GM04503 (cell line): ENCODE measurements at places on chromosomes 16 and 17.

- DNase-seq, result no peak
Measured at GRCh38 chr16:84790301-84790700, 29.5 kb upstream of the CRISPLD2 start.

- DNase-seq, result no peak
Measured at GRCh38 chr16:8846401-8846932, 22.3 kb downstream of the CARHSP1 start.

DNA sequence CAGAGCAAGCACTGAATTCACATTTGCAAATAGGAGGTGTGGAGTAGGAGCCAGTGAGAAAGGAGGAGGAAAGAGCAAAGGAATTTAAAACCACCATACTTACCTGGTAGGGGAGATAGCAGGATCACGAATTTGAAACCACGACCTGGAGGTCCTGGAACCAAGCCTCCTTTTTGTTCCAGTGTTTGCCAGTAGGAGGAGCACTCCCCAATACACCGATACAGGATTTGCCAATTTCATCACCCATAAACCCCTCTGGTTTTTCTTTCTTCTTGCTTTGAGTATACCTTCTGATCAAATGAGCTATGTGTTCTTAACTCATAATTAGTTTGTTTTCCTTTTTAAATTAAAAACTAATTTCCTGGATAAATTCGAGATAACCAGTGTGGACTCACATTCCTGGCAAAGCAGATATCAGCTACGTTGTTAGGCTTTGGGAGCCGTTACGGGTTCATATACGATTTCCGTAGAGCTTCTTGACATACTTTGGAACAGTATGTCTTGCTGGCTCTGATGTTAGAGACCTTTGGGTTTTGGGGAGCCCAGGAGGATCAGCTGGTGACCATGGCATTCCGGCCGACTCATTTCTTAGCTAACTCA, 22.7 kb downstream of the BCO1 start:
- no peak for DNase-seq

DNA sequence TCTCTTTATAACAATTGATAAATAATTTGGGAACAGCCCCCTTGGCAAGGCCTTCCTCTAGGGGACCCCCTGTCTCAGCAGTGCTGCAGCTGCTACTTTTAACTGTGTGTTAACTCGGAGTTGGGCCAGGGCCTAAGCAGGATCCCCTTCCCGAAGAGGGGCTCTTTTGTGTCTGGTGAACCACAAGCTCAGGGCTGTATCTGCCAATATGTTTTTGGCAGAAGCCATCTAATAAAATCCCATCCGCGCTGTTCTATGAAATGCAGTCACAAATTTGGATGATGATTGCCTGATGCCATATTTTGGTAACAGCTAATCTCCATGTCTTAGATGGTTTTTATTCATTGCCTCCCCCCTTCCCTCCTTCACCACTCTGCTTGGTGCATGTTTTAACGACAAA, 267.7 kb downstream of the FTO start:
- DNase-seq, result no peak

DNA sequence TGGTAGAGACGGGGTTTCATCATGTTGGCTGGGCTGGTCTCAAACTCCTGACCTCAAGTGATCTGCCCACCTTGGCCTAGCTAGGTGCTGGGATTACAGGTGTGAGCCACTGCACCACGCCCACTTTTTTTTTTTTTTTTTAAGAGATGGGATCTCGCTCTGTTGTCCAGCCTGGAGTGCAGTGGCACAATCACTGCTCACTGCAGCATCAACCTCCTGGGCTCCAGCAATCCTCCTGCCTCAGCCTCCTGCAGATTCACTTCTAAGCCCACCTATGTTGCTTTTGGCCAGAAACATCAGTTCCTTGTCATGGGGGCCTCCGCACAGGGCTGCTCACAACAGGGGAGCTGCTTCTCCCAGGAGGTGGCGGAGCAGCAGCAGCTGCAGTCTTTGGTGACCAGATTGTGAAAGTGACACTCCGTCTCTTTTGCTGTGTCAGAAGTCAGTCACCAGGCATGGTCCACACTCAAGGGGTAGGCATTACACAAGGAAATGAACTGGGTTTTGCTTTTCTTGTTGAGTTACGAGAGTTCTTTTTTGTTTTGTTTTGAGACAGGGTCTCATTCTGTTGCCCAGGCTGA, 4.5 kb upstream of the NME4 start:
- DNase-seq, result no peak

GRCh38 chr16:64445245-64445644, 676.6 kb downstream of the CDH11 start:
- DNase-seq, result no peak

DNA sequence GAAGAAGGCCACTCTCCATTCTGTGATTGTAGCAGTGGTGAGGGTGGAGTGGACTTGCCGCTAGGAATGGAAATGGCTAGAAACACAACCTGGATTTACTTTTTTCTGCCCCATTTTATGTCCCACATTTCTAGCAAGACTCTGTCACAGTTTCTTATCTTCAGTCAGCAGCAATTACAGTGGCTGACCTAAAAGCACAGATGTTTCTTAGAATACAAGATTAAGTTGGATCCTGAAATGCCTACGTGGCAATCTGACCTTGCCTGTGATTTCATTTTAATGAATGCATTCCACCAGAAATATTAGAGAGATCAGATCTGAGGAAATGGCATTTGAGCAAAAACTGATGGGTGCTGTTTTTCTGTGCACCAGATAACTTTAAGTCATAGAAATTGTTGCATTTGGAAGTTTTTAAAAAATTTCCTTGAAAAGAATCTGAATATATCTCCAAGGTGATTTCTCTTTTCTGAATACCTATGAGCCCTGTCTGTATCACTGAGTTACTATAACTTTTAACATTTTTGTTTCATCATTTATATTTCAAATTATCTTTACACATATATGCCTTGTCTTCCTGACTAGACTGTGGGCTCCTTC, 5.4 kb downstream of the HEATR3 start:
- DNase-seq, result no peak

- no peak for DNase-seq
Measured at GRCh38 chr17:43439041-43439440, 40.2 kb downstream of the ARL4D start.
